ENCODE measurements at places on chromosomes 4 and X.

DNA sequence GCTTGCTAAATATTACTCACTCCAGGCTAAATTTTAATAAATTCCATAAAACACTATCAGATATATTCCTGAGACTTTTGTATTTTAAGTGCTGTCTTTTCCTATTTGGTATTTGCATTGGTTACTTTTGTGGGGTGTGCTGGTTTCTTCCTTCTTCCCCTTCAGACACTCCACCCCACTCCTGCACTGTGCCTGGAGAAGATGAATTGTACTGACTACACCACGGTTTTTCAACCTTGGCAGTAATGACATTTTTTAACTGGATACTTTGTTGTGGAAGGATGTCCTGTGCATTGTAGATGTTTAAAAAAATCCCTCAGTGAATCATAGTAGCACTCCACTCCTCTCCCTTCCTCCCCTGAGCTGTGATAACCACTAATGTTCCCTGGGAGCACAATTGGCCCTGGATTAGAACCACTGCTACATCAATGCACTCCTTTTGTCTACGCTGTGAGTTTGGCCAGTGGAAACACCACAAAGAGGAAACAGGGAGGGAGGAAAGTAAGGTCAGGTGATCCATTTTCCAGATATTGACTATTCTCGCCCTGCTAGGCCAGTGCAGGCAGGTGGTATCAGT lies 36.3 kb downstream of the SNCA start:
- DNase-seq: no peak

GRCh38 chr4:141497627-141498026 lies 138.8 kb upstream of the IL15 start:
- no peak for DNase-seq

GRCh38 chr4:113553082-113553481 lies 208.5 kb downstream of the CAMK2D start:
- DNase-seq: no peak

GRCh38 chr4:113355550-113356371 lies 306.3 kb downstream of the ANK2 start:
- peak; percentile 55 for DNase-seq

DNA sequence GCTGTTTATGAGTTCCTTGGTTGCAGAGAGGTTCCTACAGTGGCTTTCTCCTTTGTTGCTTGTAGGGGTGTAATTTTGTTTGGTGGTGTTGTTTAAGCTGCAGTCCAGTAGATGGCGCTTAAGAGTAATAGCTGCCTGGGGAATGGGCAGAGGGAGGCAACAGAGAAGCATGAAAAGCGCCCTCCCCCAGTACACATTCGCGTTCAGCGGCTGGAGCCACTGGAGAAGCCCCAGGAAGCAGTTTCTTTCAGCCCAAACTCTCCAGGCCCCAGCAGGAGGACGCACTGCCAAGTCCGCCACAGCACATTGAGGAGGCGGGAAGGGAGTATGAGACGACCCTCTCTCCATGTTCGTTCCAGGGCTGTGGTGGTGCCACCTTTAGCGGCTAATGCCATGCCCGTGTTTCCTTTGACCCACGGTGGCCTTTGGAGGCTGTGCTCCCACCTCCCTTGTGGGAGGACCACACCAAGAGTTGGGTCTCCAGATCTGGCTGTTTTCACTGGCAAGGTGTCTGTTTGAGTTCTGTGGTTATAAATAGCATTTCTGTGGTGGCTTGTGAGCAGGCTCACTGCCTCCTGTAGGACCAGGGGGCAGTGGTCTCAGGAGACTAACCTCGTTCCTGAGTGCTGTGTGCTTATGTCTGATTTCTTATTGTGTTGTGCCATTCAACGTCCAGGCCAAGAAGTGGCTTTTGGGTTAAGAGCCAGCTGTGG lies 252.3 kb downstream of the ARHGAP10 start:
- peak; percentile 42 for DNase-seq

GRCh38 chrX:56733459-56734046 lies 4.5 kb downstream of the NBDY start:
- peak; percentile 71 for DNase-seq

GRCh38 chrX:85828771-85829170 lies 218.6 kb downstream of the CHM start:
- DNase-seq: no peak

DNA sequence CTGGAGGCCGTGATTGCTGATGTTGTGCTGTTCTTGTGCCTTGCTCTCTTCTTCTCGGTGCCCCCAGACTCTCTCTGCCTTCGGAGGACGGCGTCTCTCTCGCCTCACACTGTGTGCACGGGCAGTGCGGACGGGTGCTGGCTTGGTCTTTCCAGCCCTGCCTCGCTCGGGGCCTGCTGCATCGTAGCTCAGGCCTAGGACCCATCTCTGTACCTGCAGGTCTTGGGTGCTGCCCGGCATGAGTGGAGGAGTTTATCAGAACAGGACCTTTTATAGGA lies 18.2 kb downstream of the RGS12 start:
- no peak for DNase-seq

GRCh38 chr4:148053298-148054003 lies 321.6 kb downstream of the ARHGAP10 start:
- DNase-seq: no peak

GRCh38 chrX:119145241-119145653 lies 17.6 kb upstream of the KIAA1210 start:
- no peak for DNase-seq

DNA sequence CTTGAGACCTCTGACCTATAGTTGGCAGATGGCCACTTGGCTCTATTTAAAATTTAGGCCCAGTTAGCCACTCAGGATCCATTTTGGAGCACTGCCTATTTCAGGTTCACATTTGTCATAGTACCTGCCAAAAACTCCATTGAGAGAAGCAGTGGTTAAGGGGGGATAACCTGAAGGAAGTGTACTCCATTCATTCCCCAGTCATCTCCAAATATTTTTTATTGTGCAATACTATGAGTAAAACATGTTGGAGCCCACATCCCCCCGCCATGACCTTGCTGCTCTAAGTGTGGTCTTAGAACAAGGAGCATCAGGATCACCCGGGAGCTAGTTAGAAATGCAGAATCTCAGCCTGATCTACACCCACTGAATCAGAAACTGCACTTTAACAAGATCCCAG lies 21.1 kb downstream of the PLP1 start:
- DNase-seq: no peak

- DNase-seq: peak; percentile 19
Observed at GRCh38 chrX:16869393-16870094, 618 bp downstream of the RBBP7 start.

DNA sequence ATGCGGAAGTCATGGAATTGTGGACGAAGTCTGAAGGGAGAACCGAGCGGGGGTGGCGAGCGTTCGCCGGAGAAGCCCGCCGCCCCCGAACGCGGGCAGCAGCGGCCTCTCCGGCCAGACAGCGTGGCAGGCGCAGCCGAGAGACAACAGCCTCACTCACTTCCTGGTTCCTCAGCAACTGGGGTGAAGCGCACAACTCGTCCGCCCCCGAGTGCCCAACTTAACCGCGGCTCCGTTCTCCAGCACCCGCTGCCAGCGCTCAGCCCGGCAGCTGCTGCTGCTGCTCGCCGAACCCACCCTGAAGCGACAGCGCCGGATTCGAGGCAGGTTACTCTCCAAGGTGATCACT lies 68.0 kb downstream of the NOCT start:
- peak; percentile 72 for DNase-seq

GRCh38 chrX:68147848-68148247 lies 285.4 kb downstream of the OPHN1 start:
- DNase-seq: no peak

DNA sequence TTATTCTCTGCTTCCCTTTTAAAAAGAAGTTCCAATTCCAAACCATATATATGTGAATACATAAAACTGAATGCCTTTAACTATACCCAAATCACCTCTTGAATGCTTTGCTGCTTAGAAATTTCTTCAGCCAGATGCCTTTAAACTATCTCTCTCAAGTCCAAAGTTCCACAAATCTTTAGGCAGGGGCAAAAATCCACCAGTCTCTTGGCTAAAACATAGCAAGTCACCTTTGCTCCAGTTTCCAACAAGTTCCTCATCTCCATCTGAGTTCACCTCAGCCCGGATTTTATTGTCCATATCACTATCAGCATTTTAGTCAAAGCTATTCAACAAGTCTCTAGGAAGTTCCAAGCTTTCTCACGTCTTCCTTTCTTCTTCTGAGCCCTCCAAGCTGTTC lies 49.8 kb downstream of the SULT1B1 start:
- no peak for DNase-seq

DNA sequence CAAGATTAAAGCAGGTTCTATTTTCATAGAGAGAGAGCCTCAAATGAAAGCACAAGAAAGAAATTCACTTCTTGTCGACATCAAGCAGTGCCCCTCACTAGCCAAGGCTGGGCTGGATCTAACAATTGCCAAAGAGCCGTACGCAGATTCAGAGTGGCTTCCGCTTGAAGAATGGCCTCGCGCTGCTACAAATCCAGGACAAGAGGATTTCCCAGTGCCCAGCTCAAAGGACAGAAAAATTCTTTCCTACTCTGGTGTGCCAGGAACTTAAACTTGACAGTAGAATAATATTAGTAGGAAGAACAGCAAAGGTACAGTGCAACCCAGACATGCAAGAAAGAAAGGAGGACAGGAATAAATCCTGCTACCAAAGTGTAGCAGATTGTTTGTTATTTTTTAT lies 56.5 kb upstream of the PPARGC1A start:
- no peak for DNase-seq

GRCh38 chr4:148229028-148229427 lies 213.2 kb downstream of the NR3C2 start:
- DNase-seq: no peak

DNA sequence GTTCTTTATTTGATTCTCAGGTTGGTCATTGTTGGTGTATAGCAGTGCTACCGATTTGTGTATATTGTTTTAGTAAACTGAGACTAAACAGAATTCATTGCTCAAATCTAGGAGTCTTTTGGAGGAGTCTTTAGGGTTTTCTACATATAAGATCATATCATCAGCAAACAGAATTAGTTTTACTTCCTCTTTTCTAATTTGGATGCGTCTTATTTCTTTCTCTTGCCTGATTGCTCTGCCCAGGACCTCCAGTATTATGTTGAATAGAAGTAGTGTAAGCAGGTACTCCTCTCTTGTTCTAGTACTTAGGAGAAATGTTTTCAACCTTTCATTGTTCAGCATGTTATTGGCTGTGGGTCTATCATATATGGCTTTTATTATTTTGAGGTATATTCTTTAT lies 92.6 kb downstream of the IQCM start:
- DNase-seq: no peak

DNA sequence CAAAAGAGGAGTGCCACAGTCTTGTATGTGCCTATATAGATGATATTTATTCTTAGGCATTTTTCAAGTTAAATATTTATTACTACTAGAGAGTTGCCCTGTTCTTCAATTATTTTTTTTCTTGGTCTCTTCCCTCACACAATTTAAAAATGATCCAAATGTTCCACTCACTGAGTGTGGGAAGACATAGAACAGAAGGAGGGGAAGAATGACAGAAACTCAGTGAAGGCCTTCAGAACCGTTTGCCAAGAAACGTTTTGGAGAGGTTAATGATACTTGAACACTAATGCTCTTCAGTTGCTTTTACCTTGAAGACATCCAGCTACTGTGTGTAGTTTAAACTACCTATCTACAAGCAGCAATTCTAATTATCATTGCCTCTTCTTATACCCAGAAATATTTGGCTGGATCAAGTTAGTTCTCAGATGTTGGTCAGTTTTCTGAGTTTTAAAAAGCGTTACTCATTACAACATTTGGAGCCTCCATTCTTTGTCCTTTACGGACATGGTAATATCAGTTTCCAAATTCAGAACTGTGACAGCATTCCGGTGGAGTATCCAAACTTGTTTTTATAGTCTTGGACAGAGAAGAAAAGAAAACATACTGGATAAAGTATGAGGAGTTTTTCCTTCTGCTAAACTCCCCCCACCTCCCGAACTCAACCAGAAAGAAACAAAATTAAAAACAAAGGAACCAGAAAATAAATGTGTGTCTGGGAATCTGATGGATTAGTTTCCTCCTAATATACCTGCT lies 389.7 kb downstream of the SPRY1 start:
- no peak for DNase-seq

DNA sequence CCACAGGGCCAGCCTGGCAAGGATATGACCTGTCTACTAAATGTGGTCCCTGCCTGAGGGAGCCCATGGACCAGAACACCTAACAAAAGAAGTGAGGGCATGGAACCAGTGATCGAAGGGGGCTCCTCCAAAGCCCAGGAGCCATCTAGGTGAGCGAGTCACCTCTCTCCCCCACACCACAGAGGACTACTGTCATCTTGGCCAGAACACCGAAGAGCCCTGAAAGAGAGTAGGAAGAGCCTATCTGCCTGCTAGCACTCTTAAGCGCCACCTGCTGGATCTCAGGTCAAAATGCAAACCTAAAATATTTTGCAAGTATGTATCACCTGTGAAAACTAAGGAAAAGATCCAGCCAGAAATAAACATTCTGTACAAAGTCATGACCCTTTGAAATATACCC lies 137.9 kb upstream of the ZXDB start:
- peak; percentile 27 for DNase-seq

DNA sequence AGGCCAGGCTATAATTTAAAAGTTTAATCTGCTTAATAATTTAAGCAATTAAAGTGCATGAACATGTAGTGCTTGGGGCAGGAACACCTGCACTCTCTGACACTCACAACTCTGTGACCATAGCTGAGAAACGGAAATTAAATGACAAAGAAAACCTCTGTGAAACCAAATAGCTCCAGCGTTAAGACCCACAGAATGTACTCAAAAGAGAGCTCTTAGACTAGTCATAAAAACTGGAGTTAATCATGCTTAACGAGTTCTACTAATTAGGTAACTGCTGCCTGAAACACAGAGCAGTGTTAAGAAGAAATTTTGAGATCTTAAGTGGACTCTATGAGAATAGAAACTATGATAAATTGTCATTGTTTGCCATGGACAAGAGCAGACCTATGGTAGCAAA lies 174.4 kb upstream of the SPIN4 start:
- no peak for DNase-seq

DNA sequence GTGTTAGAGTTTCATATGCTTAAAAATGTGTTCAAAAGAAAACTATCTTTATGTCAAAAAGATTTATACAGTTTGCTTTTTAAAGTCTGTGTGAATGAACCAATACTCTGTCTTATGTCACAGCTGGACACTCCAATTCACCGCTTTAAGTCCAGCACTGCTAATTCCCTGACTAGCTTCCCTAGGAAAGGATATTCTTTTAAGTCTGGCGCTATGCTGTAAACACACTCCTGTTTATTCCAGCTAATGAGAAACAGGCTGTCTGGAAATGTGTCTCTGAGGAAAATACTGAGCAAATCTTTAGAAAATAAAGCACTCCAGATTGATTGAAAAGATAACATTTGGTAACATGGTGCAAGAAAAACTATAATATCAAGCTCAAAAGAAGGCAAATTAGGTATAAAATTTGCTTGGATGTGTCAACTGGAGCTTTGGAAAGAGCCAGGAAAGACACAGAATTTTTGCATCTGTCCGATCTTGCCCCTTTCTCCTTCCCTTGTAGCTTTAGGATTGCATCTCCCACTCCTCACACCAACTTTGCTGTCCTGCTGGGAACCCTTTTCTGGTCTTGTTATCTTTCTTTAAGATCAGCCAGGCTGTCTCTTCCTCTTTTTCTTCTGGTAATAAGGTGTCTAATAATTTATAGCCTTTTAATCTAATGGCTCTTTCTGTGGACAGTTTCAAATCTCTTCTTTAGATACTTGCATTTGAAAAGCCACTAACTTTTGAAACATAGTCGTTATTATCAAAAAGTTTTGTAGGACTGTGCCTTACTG lies 40.9 kb upstream of the VEGFC start:
- no peak for DNase-seq

GRCh38 chrX:19560611-19561010 lies 45.3 kb upstream of the MAP3K15 start:
- no peak for DNase-seq

Data from CD4-positive, alpha-beta T cell treated with Interleukin-17A for 1 hour (primary cell).